Activated T-cell treated with anti-CD3 and anti-CD28 coated beads for 48 hours (primary cell): ENCODE measurements at places on chromosomes 5 and 9.

DNA sequence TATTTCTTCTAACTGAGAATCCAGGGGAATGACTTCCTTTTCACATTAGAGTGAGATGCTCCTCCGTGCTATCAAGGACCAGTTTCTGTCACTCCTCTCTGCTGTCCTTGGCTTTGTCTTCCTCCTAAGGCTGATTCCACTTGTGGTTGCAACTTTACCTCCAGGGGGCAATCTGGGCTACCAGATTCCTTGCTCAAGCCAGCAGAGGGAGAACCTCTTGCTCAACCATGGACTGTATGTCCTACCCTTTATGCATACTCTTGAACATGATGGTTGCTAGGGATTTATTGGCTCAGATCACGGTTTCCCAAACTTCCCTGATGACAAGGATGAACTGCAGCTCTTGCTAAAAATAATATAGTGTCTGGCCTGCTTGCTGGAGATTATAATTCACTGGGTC lies 24.0 kb downstream of the NNT start:
- DNase-seq: no peak

- no peak for DNase-seq
These were observed 58.1 kb upstream of the KLF9 start for GRCh38 chr9:70472268-70473249.

DNA sequence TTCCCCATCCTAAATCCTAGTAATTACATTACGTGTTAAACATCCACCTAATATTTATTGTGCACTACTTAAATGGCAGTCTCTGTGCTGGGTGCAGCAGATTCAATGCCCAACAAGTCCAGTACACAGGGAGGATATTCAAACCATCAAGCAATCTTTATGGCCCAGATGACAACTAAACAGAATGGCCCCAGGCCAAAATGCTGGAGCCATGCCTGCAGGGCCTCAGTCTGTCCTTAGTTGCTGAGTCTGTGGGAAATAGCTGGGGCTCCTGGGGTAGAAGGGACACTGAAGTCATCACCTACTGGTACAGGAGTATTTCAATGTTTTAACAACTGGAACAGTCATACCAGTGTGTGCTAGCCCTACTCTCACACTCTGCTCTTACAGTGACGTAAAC lies 153.5 kb downstream of the ZNF608 start:
- no peak for DNase-seq

- DNase-seq: no peak
These were observed 82.5 kb upstream of the HMHB1 start for GRCh38 chr5:143729334-143729946.

GRCh38 chr5:97458851-97459250 lies 275.8 kb upstream of the RIOK2 start:
- DNase-seq: no peak

- DNase-seq: no peak
These were observed 68.0 kb upstream of the TBC1D9B start for GRCh38 chr5:179975713-179976134.

GRCh38 chr5:154829181-154829588 lies 21.2 kb downstream of the FAXDC2 start:
- no peak for DNase-seq

- DNase-seq: no peak
These were observed 2.4 kb downstream of the MAP1B start for GRCh38 chr5:72109625-72110024.

DNA sequence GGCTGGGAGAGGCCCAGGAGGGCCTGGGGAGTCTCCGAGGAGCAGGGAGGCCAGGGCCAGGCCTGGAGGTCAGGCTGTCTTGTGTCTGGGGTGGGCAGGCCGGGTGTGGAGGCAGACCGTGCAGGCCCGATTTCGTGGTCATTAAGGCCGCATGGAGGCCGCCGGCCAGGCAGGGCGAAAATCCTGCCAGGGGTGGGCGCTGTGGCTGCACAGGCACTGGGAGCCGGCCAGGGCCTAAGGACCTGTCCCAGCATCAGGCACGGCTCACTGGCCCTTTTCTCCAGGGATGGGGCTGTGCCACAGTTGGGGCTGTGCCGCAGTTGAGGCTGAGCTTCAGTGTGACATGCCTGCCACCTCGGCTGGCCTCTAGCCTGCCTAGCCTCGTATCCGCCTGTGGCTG lies 35.9 kb downstream of the ASS1 start:
- DNase-seq: no peak

DNA sequence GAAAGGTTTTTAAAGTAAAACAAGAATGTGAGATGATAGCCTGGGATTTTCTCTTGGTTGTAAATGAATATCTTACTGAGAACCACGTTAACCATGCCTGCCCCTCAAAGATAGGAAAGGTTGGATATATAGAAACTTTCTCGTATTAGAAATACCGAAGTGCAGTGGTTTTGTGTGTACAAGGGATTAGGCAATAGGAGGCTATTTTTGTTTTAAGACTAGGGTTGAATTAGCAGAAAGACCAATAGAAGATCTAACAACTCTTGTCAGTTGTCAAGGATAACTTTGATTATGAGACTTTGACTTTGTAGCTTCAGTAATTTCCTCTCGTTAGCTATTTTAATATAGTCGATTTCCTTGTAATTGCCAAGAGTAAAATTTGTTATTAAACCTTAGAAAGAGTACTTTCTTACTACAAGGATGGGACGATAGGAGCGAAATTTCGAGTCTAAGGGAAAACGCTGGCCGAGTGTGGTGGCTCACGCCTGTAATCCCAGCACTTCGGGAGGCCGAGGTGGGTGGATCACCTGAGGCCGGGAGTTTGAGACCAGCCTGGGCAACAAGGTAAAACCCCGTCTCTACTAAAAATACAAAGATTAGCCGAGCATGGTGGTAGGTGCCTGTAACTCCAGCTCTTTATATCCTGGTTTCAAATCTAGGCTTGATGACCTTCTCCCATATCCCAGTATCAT lies 838 bp downstream of the POLK start:
- no peak for DNase-seq

DNA sequence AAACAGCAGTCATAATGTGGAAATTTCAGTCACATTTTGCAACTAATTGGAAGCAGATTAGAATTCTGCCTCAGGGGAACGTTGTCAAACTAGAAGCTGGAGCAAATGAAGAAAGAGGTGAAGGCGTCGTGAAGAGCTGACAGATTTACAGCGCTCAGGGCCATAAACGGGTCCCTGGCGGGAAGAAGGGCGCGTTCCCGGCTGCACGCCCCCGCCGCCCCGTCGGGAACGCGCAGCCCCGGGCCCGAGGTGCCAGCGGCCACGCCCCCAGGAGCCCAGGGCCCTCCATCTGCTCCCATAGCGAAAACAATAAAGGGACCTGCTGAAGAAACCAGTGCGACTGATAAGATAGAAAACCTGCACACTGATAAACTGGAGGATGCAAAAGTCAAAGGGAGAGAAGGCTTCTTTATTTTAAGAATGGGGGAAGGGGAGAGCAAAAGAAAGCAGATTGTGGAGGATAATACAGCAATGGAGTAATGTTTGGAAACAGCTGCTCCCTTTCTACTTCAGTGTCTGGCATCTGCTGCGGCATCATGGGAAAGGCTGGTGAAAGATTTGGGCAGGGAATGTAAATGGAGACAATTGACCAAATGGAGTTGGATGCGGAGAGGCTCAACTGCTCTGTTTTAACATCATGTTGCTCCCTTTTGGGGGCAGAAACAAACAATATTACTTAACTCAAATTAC lies 11.1 kb downstream of the ZNF608 start:
- DNase-seq: no peak

DNA sequence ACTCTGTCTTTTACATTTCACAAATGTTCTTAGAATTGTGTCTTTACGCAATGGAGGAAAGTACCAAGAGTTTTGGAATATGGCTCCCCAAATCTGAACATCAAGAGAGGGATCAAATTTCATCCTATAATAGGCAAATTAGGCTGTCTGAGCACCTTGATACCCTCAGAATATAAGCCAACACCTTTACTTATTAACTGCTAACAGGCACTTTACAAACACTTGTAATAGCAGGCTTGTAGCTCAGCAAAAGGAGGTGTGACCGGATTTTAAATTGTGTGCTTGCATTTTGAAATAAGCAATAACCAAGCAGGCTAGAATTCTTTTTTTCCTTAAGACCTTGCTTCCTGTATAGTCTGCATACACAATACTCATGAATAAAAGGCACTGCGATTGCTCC lies 92.0 kb downstream of the ATP10B start:
- no peak for DNase-seq

- DNase-seq: no peak
These were observed 1.0 kb downstream of the PRDM6 start for GRCh38 chr5:123089914-123090660.

- DNase-seq: no peak
These were observed 33.1 kb downstream of the ADAM19 start for GRCh38 chr5:157542282-157543000.

- peak; percentile 16 for DNase-seq
These were observed 16.8 kb upstream of the DAB2IP start for GRCh38 chr9:121634329-121635261.

- DNase-seq: no peak
These were observed 208.4 kb upstream of the TBCA start for GRCh38 chr5:77984587-77984986.

DNA sequence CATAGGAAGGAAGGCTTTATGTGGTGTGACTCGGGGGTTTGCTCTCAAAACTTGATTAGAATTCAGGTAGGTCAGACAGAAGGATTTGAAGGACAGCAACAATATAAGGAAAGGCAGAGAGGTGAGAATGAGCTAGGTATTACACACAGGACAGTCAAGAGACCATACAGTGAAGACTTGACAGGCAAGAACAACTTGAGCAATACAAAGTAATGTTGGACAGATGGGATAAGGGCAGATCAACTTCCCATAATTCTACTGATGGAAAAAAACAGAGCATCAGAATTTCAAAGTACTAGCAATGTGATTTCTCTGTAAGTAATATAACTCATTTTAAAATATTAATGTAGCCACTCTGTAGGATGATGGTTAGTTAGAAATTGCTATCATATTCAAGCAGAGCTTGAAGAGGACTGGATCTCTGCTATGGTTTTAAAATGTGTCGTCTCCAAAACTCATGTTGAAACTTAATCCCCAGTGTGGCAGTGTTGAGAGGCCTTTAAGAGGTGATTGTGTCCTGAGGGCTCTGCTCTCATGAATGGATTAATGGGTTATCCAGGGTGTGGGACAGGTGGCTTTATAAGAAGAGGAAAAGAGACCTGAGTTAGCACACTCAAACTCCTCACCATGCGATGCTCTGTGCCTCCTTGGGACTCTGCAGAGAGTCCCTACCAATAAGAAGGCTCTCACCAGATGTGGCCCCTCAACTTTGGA lies 22.4 kb upstream of the HOMER1 start:
- DNase-seq: no peak

DNA sequence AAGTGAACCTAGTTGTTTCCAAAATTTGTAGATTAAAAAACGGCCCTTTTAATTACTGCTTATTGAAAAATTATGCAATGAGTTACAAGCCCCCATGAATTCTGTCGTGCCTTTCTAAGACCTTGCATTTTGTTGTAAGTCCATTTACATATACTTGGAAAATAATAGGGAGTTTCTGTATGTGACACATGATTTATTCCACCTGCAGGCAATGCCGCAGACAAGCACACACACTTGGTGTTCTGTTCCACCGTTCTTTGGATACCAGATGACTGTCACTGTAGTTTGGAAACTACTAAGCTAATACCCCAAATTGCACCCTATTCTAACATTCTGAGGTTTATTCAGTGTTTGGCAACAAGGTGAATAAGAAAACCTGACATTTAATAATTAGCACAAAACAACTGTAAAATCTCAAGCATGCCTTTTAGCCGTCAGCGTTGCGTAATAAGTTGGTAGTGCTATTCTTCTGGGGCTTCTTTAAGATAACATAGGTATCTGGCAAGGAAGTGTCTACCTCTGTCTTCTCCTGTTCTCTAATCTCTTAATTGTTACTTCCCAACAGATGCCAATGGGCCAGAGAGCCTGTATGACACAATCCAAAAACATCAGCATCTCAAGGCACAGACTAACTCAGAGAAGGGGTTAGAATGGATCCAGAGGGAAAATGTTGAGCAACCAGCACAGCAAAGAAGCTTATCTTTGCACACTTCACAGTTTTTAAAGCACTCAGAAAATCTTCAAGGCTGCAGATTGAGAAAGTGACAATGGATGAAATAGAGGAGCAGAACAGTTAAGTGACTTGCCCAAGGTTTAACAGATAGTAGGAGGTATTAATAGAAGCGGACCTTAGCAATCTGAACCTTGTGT lies 48.2 kb upstream of the DPYSL3 start:
- DNase-seq: no peak

- DNase-seq: no peak
These were observed 138.9 kb upstream of the RAI14 start for GRCh38 chr5:34517249-34517648.

DNA sequence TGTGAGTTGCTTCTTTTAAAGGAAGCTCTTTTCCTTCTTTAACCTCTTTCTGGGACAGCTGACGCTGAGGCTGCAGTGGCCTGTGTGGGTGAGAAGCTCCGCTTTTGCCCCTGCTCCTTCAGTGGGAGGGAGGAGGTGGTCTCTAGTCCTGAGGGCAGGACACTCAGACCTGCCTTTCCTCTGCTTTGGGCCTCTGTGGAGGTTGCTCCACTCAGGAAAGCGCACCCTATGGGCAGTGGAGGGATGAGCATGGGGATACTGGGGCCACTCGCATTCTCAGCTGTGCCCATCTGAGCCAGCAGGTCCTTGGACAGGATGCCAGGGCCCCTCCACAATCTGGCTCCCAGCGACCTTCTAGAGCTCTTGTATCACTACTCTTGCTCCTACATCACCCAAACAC lies 111.5 kb downstream of the NSG2 start:
- no peak for DNase-seq

GRCh38 chr5:2254880-2255750 lies 372.4 kb upstream of the IRX4 start:
- no peak for DNase-seq

DNA sequence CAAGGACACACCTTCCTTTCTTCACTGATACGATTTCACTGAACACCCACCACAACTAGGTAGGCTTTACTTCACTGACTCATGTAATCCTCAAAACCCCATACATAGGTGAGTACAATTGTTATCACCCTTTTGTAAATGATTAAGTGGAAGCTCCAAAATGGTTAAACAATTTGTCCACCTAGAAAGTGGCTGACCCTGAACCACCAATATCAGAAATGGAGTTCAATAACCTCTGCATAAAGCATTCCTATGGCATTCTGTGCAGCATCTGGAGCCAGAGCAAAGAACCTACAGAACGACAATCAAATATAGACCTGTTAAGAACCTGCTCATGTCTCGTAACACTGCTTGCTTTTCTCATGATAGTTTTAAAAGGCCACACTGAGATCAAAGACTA lies 50.7 kb upstream of the NR5A1 start:
- no peak for DNase-seq

DNA sequence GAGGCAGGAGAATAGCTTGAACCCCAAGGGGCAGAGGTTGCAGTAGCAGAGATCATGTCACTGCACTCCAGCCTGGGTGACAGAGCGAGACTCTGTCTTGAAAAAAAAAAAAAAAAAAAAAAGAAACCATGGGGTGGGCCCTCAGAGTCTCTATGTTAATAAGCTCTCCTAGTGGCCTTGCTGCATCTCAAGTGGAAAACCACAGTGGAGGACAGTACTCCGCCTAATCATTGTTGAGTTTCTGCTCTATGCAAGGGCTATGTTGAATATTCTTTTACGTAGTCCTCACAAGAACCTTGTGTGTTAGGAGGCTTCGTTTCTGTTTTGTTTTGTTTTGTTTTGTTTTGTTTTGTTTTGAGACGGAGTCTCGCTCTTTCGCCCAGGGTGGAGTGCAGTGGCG lies 48.9 kb downstream of the TJP2 start:
- no peak for DNase-seq

GRCh38 chr5:123035360-123035917 lies 1.1 kb downstream of the PPIC start:
- no peak for DNase-seq
